ENCODE measurements at places on chromosomes 12 and 14.

- H3K36me3 ChIP-seq, result no peaks in the 10 kb centered on the region
- H3K27me3 ChIP-seq, result peaks cover 9% of the 10 kb centered on the region
- no peak for DNase-seq
Measured at GRCh38 chr14:77125823-77126325, 15.7 kb downstream of the ZDHHC22 start.

DNA sequence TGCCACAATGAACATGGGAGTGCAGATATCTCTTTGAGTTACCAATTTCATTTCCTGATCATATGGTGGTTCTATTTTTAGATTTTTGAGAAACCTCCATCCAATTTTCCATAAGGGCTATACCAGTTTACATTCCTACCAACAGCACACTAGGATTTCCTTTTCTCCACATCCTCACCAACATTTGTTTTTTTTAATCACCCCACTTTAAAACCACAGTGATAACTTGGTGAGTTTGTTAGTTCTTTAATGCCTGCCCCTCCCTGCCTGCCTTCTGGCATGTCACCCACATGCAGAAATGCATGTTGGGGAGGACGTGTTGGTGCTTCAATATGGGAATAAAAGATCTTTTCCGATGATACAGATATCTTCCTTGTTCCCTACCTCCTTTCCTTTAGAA lies 167.9 kb downstream of the CAND1 start:
- no peaks in the 10 kb centered on the region for H3K36me3 ChIP-seq
- H3K4me1 ChIP-seq, result peaks cover 10% of the 10 kb centered on the region
- H3K27ac ChIP-seq, result no peak overlapping the region
- H3K4me3 ChIP-seq, result no peak overlapping the region
- DNase-seq, result no peak

GRCh38 chr12:124927201-124928094 lies 13.0 kb upstream of the UBC start:
- DNase-seq, result peak; percentile 87
- H3K4me1 ChIP-seq, result peaks cover 23% of the 10 kb centered on the region
- H3K27ac ChIP-seq, result peak overlapping the region; percentile 69
- H3K27me3 ChIP-seq, result no peaks in the 10 kb centered on the region
- H3K4me3 ChIP-seq, result peak overlapping the region; percentile 60

DNA sequence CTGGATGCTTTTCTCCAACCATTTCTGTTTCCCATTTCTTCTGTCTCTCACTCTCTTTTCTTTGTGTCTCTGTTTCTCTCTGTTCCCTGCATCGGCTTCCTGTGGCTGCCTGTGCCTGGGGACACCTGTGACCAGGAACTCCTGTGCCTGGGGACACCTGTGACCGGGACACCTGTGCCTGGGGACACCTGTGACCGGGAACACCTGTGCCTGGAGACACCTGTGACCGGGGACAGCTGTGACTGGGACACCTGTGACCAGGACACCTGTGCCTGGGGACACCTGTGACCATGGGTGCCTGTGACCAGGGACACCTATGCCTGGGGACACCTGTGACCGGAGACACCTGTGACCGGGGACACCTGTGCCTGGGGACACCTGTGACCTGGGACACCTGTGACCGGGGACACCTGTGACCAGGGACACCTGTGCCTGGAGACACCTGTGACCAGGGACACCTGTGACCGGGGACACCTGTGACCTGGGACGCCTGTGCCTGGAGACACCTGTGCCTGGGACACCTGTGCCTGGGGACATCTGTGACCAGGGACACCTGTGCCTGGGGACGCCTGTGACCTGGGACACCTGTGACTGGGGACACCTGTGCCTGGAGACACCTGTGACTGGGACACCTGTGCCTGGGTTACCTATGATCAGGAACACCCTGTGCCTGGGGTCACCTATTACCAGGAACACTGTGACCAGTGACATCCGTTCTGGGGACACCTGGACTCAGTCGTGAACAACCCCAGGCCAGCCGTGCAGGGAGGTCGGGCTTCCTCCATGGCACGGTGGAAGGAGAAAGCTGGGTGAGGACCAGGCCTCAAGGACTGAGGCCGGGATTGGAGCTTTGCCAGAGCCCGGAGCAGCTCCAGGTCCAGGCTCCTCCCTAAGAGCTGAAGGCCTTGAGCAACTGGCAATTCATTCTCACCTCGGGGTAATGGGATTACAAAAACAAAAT lies 23.4 kb upstream of the FBRSL1 start:
- no peaks in the 10 kb centered on the region for H3K27me3 ChIP-seq
- no peaks in the 10 kb centered on the region for H3K36me3 ChIP-seq
- no peak overlapping the region for H3K27ac ChIP-seq
- no peak for DNase-seq
- peaks cover 8% of the 10 kb centered on the region for H3K4me1 ChIP-seq

DNA sequence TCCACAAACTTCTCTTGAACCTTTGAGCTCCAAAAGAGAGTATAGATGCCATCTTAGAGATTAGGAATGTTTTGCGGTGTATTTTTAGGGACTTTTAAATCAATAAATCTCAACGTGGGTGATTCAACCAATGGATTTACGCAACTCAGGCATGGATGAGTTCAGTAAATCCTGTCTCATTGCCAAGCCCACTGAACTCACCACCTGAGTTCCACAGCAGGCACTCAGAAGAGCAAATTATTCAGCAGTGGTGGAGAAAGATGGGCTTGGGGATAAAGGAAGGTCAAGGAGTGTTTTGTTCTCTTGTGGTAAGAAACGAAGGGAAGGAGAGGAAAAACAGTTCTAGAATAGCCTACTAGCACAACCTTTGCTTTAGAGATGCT lies 68.7 kb upstream of the HMGA2 start:
- no peak overlapping the region for H3K4me3 ChIP-seq
- H3K27me3 ChIP-seq, result no peaks in the 10 kb centered on the region
- H3K4me1 ChIP-seq, result no peaks in the 10 kb centered on the region
- DNase-seq, result no peak
- no peak overlapping the region for H3K27ac ChIP-seq

GRCh38 chr12:91326058-91327027 lies 143.7 kb upstream of the DCN start:
- H3K27me3 ChIP-seq, result no peaks in the 10 kb centered on the region
- no peaks in the 10 kb centered on the region for H3K4me1 ChIP-seq
- H3K27ac ChIP-seq, result no peak overlapping the region

GRCh38 chr12:78085542-78086182 lies 255.0 kb downstream of the NAV3 start:
- H3K27ac ChIP-seq, result no peak overlapping the region
- H3K4me3 ChIP-seq, result no peak overlapping the region
- H3K4me1 ChIP-seq, result no peaks in the 10 kb centered on the region
- no peaks in the 10 kb centered on the region for H3K36me3 ChIP-seq
- no peak for DNase-seq

DNA sequence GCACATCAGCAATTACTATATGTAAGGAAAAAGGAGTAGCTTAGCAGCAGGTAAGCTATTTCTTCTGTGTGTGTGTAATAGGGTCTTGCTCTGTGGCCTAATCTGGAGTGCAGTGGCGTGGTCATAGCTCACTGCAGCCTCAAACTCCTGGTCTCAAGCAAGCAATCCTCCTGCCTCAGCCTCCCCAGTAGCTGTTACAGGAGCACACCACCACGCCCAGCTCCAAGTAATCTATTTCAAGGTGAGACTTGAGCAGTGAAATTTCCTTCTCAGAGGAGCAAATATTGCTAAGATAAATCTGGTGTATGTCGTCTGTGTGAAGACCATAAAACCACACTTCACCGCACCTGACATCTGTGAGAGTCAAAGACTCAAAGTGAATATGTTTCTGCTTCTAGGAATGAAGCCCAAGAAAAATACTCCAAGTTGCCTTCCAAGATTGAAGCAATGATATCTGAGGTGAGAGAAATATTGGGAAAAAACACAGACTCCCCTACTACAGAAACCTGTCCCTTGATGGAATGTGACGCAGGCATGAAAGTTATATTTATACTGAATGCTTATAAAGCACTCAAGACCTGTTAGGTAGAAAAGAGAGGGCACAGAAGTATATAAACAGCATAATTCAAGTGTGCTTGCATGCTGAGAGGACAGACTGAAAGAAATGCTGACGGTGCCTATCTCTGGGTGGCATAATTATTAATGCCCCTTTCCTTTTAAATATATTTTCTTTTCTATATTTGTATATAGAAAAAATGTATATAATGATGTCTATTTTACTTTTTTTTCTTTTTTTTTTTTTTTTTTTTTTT lies 2.5 kb upstream of the SELPLG start:
- H3K27me3 ChIP-seq, result no peaks in the 10 kb centered on the region
- H3K4me3 ChIP-seq, result peak overlapping the region; percentile 87
- H3K4me1 ChIP-seq, result peaks cover 43% of the 10 kb centered on the region
- DNase-seq, result peak; percentile 49
- H3K27ac ChIP-seq, result peak overlapping the region; percentile 7

- H3K27ac ChIP-seq, result no peak overlapping the region
- H3K4me3 ChIP-seq, result no peak overlapping the region
Measured at GRCh38 chr12:66860752-66861750, 182.2 kb upstream of the GRIP1 start.

- no peaks in the 10 kb centered on the region for H3K36me3 ChIP-seq
- peaks cover 4% of the 10 kb centered on the region for H3K27me3 ChIP-seq
- no peak overlapping the region for H3K4me3 ChIP-seq
- DNase-seq, result no peak
- H3K27ac ChIP-seq, result no peak overlapping the region
Measured at GRCh38 chr14:94115058-94115591, 4.6 kb downstream of the IFI27 start.

- no peak overlapping the region for H3K27ac ChIP-seq
- H3K4me3 ChIP-seq, result no peak overlapping the region
- DNase-seq, result no peak
- no peaks in the 10 kb centered on the region for H3K27me3 ChIP-seq
- no peaks in the 10 kb centered on the region for H3K4me1 ChIP-seq
- no peaks in the 10 kb centered on the region for H3K36me3 ChIP-seq
Measured at GRCh38 chr14:74324931-74325361, 22.2 kb upstream of the ABCD4 start.

- DNase-seq, result no peak
- H3K27me3 ChIP-seq, result no peaks in the 10 kb centered on the region
- H3K27ac ChIP-seq, result no peak overlapping the region
- H3K4me3 ChIP-seq, result no peak overlapping the region
- H3K36me3 ChIP-seq, result no peaks in the 10 kb centered on the region
Measured at GRCh38 chr12:47739979-47740378, 14.7 kb upstream of the ENDOU start.

- DNase-seq, result no peak
- no peaks in the 10 kb centered on the region for H3K36me3 ChIP-seq
- no peak overlapping the region for H3K27ac ChIP-seq
- no peaks in the 10 kb centered on the region for H3K4me1 ChIP-seq
- H3K27me3 ChIP-seq, result no peaks in the 10 kb centered on the region
Measured at GRCh38 chr12:45174595-45174994, 41.3 kb upstream of the ANO6 start.

DNA sequence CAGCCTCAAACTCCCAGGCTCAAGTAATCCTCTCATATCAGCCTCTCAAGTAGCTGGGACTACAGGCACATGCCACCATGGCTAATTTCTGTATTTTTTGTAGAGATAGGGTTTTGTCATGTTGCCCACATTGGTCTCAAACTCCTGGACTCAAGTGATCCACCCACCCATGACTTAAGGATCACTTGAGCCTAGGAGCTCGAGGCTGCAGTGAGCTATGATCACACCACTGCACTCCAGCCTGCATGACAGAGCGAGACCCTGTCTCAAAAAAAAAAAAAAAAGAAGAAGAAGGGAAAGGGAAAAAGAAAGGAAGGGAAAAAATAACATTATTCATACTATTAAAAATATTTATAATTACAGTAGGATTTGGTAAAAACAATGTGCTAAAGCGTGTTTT lies 19.2 kb downstream of the EPS8 start:
- no peak overlapping the region for H3K27ac ChIP-seq
- no peak for DNase-seq
- no peaks in the 10 kb centered on the region for H3K36me3 ChIP-seq

Data from CD8-positive, alpha-beta memory T cell (primary cell).